ENCODE measurements at places on chromosomes 6 and 20.

DNA sequence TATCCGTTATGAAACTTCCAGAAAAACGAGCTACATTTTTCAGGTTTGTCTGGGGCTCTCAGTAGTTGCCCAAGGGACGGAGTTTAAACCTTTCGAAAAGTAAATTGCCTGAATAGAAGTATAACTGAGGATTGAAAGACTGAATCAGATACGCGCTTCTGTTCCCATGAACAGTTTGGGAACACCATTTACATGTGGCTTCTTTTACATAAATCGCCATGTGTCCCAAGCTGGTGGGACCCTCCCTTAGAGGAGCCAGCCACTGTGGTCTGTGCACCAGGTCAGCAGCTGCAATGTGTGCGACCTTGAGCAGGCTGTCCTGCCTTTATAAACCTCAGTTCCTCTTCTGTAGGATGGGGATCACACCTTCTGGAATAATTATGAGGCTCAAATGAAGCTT is 11.0 kb downstream of the ENTPD6 start:
- no peak for DNase-seq

DNA sequence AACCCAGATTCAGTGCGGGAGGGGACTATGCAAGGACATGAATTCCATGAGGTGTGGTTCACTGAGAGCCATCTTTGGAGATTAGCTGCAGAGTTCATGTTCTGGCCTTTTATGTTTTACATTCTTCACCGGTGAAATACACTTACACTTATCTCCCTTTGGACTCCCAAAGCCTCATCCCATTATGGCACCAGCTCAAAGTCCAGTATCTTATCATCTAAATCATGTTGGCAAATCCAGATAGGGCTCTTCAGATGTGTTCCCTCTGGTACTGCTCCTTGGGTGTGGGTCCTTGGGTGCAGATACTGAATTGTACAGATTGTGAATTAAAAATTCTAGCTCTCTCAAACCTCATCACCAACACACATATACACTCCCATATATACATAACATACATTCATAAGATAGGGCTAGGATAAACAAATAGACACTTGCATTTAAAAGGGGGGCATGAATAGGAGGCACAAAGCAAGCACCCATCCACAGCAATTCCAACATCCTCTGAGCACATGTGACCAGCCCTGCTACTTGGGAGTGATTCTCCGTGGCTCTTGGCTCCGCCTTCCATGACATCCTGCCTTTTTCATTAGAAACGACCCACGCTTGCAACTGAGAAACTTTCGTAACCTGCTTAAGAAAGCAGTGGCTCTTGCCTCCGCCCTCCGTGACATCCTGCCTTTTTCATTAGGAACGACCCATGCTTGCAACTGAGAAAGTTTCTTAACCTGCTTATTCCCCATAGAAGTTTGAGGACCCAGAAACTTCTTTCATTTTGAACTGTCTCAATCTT is 53.6 kb upstream of the LRRC1 start:
- DNase-seq, result no peak

DNA sequence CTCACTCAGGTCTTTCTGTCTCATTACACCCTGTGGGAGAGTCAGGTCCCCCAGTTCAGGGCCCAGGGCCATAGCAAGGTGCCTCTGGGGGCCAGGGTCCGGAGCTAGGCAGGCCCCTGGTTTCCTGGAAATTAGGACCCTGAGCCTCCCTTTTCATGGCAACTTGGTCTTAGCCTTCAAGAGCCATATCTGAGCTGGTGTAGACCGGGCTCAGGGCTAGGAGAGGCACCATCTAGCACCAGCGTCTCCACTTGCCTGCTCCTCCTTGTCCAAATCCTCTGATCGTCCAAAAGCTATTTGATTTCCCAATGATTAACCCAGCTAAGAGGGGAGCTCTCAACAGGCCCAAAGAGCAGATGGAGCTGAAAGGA is 5.6 kb downstream of the MDFI start:
- DNase-seq, result no peak

DNA sequence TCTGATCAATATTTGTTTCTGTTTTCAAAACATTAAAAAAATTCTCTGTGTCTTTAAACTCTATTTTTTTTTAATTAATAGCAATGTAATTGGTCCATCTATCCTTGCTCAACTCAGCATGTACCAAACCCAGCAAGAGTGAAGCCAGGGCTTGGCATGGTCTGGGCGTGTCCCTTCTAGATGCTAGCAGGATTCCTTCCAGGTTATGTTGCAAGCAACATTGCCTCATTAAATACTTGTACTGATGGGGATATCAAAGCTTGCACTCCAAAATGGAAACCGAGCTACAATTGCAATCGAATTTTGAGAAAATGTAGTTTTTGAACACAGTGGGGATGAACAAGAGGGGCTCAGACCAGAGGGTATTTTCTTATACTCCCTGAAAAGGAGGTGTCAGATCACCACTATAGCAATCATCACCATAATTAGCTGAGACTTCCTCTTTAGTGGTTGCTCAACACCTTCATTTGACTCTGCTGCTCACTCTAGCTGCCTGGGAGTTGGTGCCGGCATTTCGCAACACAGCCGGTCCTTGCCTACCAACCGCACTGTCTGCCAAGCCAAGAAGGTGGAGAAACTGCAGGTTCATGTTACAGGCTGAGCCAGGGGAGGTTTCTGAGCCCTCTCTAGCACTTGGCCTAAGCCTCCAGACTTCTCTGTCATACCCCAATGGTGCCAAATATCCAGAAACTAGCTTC is 67.8 kb upstream of the RALGAPA2 start:
- peak; percentile 87 for DNase-seq

- no peak for DNase-seq
Measured at GRCh38 chr6:166301611-166302529, 6.3 kb downstream of the PRR18 start.

DNA sequence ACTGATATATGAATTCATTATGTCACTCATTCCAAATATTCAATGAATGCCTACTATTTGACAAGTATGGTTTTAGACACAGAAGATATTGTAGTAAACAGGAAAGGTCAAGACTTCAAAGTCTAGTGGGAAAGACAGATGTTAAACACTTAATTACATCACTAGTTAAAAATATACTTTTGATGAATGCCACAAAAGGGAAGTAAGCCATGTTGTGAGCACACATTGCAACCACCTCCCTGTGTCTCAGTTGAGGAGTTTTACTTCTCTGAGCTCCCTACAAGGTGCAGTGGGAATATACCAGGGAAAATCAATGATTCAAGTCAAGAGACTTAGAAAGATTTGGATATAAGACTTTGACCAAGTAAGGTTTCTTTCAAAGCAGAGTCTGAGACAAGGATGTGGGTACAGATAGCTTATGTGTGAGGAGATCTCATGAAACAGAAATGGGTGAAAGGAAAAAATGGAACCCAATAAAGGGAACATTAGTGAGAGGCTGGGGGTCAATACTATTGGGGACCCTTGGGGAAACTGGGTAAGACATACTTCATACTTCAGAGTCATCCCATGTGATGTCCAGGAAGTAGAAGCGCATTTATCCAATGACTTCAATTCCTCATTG is 503.7 kb downstream of the KIF16B start:
- no peak for DNase-seq
